Glomerular endothelial cell (primary cell): ENCODE measurements at places on chromosomes 13 and 19.

GRCh38 chr19:50695251-50696093 is 24.1 kb downstream of the SHANK1 start:
- no peak for DNase-seq

GRCh38 chr19:38082256-38083118 is 141.5 kb downstream of the DPF1 start:
- no peak for DNase-seq

GRCh38 chr19:2387367-2388288 is 27.6 kb downstream of the TMPRSS9 start:
- DNase-seq = no peak

DNA sequence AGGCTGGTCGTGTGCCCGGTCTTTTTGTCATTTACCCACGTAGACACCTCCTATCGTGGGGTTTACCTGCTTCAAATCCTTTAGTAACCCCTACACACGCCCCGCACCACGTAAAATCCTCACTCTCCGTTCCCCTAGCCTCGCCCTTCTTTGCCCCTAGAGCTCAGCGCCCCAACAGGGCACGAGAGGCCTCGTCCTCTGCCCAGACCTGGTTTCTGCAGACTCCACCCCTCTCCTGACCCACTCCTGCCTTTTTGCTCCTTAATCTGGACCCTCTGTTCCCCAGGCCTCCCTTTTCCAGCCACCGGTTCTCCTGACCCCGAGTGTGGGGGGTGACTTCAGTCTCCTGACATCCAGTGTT is 412 bp downstream of the ZNF528 start:
- DNase-seq = no peak

DNA sequence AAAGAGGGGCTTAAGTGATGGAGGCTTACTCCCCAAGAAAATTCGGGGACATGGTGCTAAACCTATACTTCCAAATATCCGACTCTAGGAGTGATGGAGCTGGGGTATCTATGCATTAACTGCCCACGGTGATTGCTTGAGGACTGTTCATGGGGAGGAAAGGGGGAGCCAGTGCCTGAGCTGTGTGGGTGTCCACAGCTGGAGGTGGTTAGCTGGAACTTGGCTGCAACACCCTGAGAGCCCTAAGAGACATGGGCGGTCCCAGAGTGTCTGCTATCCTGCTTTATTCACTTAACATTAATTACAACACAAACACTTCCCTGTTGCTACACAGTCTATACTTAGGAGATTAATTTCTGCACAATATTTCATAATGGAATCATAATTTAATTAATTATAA is 28.1 kb upstream of the POMP start:
- DNase-seq = no peak

GRCh38 chr13:33740134-33740538 is 77.8 kb upstream of the RFC3 start:
- no peak for DNase-seq

- DNase-seq = no peak
These were observed 99.5 kb downstream of the ZNF675 start for GRCh38 chr19:23587546-23587945.

GRCh38 chr13:109785141-109785891 is 1.1 kb downstream of the IRS2 start:
- no peak for DNase-seq

DNA sequence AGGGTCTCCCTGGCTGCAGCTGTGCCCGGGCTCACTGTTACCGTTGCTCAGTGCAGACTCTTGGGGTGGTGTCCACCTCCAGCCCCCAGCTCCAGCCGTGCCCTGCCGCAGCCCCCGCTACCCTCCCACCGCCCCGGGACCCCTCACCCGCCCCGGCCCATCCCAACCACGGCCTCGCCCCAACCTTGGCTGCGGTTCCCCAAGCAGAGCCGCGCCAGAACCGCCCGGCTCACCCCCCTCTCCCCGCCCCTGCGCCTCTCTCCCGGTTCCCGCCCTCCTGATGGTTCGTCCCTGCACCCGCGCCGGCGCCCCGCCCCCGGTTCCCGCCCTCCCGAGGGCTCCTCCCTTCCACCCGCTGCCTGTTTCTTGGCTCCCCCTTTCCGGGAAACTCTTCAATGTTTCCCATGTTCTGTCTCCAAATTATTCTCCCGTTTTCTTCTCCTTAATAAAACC is 40.3 kb downstream of the ANKRD10 start:
- no peak for DNase-seq

DNA sequence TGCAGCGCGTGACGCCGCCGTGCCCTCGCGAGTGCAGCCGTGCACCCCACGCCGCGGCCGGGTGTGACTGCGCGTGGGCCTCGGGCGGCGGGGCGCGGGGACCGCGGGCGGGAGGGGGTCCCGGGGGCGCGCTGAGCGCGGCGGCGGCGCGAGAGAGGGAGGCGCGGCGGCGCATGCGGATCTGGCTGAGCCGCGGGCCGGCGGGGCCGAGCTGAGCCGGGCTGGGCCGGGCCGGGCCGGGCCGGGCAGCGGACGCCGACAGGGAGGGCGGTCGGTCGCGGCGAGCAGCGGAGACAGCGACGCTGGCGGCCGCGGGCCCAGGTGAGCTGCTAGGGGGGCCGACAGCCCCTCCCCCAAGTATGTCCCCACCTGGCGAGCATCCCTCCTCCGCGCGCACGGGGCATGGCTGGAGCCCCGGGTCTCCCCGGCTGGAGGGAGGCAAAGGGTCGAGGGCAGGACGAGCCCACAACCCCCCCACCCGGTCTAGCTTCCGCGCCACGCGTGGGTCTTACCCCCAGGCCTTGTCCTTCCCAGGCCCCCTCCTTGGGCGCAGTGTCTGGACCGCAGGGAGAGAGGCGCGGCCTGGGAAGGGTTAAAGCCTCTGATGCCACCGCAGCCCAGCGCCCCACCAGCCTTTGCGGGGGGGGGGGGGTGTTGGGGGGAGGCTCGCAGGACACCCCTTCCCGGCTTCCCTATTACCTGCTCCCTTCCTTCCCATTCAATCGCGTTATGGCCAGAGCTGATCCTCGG is at the start of gene SPTBN4:
TSS of gene SPTBN4 (plus strand) at position 17 of the 750 bp plus-strand sequence. CDS start 5,621 bp downstream, outside the sequence.
- DNase-seq = no peak

DNA sequence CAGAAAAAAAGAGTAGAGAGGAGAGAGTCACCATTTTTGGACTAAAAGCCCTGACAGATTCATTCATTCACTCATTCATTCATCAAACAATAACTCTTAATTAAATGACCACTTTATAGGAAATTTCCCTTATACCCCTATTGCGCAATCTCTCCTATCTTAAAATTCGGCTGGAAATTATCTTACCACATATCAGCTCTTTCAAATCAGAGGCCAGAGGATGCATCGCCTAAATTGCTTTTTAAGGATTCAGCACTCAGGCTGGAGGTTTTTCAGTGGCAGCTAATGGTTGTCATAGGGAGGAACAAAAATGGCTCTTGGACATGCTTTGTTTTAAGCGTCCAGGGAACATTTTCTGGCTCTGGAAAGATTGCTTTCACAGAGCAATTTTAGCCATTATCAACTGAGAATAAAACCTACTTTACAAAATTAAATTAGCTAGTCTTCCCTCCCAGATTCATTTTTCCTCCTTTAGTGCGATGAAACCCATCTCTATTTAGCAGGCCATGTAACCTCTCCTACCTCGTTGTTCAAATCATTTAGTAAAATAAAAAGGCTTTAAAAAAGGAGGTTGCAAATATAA is 115.2 kb downstream of the OLFM4 start:
- no peak for DNase-seq

DNA sequence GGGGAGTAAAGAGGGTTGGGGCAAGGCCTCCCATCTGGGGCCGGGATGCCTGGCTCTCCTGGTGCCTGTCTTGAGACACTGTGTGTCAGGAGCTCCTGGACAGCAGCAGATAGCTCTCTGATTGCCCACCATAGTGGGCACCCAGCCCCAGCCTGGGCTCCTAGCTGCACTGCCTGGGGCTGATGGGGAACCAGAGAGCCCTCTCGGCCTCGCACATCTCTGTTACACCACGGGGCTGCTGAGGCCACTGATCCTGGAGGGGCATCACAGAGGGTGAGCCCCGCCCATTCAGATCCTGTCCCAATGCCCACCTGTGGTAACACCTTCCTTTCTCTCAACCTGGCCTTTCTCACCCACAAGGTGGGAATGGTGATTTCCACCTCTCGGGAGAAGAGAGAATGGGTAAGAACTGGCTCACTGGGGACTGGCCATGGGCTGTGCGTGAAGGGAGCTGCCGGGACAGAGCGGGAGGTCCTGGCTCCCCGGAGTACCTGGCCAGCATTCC is 135.9 kb downstream of the URI1 start:
- no peak for DNase-seq

- no peak for DNase-seq
These were observed 447.2 kb downstream of the RFC3 start for GRCh38 chr13:34265046-34265679.

DNA sequence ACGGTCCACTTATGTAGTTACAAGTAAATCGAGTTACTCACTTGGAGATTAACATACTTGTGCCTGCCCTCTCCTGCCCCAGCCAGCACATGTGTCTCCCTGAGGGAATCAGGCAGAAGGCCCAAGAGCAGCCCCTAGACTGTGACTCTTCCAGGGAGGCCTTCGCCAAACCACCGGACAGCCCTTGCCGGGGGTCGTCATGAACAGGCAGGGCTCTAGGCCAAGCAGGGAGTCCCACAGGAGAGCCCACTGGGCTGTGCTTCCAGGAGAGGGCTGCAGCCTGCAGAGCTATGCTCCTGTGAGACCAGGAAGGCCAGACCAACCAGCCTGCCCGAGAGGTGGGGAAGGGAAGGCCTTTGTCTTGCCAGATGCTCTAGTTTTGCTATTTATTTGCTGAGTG is 283.3 kb downstream of the FOXO1 start:
- no peak for DNase-seq

GRCh38 chr19:11598103-11598483 is 810 bp downstream of the ZNF627 start:
- no peak for DNase-seq

DNA sequence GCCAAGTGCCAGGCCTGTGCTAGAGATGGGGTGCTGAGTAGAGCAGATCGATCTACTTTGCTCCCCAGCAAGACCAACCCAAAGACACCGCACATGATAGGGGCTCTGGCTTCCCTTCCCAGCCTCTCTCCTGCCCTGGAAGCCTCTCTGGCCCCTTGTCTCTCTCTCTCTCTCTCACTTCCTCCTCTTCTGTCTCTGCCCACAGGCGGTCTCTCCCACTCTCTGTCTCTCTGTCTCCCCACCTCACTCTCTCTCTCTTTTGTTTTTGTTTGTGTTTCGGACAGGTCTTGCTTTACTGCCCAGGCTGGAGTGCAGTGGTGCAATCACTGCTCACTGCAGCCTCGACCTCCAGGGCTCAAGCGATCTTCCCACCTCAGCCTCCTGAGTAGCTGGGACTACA is 1.3 kb downstream of the SELENOV start:
- DNase-seq = no peak

DNA sequence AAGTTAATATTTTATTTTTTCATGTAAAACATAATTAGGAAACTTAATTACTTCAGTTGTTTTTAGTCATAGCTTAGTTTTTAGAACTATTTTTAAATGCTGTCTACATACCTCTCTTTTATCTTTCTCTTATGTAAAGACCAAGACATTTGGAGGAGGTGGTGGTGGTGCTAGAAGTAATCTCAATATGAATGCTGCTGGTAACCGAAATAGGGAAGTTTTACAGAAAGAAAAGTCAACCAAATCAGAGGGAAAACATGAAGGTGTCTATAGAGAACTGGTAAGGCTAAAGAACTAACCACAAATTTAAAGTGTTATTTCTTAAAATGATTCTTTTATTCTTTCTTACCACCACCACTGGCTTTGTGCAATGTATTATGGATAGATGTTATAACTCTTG is 97.3 kb downstream of the TDRD3 start:
- DNase-seq = no peak
